Stimulated activated CD4-positive, alpha-beta T cell treated with anti-CD3 and anti-CD28 coated beads, Interleukin-1b, Interleukin-23, amount 100 ng/mL, for 48 hours (primary cell): ENCODE measurements at places on chromosomes 13 and 19.

DNA sequence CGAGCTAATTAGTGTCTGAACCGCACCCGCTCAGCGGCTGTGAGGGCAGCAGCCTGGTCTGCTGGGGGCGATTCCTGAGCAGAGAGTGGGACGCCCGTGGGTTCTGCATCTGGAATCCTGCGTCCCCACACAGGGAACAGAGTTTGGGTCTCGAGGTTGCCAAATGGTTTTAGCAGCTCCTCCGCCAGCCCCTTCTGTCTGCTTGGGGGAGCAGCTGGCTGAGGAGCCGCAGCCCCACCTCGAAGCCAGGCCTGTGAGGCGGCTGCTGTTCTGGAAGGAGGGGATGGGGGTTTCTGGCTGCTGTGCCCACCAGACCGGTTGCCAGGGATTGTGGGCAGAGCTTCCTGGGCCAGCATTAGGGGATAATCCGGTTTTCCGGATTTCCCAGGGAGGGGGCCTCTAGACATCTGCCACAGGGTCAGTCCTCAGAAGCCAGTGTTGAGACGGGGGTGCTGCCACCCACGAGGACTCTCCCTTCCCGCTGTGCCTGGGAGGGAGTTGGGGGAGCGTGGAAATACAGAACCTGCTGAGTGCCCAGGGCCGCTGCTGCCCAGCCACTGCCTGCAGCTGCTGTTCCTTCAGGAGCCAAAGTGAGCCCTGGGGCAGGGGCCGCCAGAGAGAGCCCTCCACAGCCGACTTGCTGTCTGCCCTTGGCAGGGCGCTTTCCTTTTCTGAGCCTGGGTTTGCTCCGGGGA, 2.0 kb downstream of the CDC34 start:
- DNase-seq, result no peak

GRCh38 chr19:6373813-6374108, 1.2 kb downstream of the ALKBH7 start:
- no peak for DNase-seq

GRCh38 chr19:37966662-37967231, 59.7 kb downstream of the SIPA1L3 start:
- DNase-seq, result no peak

- no peak for DNase-seq
Observed at GRCh38 chr19:55447421-55448174, 4.5 kb upstream of the SHISA7 start.

DNA sequence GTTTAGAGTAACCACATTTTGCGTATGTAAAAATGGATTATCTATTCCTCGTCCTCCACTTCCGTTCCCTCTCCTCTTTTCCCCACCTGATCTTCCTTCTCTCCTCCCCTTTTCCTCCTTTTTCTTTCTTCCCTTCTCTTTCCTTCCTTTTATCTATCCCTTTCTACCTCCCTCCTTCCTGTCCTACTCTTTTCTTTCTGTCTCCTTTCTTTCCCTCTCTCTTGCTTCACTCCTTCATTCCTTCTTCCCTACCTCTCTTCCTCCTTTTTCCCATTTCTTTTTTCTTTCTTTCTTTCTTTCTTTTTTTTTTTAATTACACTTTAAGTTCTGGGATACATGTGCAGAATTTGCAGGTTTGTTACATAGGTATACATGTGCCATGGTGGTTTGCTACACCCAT, 688.4 kb upstream of the GPC6 start:
- DNase-seq, result no peak

- DNase-seq, result no peak
Observed at GRCh38 chr13:98313922-98314292, 136.8 kb upstream of the RNF113B start.

DNA sequence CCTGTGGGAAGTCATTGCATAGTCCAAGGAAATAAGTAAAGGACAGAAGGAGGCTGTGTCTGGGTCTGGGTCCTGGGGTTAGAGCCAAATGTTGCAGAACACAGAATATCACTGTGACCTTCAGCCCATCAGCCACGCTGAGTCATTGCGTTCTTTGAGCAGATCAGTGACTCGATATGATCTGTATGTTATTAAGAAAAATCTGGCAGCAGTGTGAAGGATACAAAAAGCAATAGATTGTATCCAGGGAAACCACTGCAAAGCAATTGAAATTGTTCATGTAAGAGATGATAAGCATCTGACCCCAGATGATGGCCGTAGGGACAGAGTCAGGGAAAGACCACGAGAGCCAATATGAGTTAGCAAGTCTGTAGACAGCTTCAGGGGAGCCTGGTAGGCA, 1575.1 kb upstream of the SLC10A2 start:
- no peak for DNase-seq

DNA sequence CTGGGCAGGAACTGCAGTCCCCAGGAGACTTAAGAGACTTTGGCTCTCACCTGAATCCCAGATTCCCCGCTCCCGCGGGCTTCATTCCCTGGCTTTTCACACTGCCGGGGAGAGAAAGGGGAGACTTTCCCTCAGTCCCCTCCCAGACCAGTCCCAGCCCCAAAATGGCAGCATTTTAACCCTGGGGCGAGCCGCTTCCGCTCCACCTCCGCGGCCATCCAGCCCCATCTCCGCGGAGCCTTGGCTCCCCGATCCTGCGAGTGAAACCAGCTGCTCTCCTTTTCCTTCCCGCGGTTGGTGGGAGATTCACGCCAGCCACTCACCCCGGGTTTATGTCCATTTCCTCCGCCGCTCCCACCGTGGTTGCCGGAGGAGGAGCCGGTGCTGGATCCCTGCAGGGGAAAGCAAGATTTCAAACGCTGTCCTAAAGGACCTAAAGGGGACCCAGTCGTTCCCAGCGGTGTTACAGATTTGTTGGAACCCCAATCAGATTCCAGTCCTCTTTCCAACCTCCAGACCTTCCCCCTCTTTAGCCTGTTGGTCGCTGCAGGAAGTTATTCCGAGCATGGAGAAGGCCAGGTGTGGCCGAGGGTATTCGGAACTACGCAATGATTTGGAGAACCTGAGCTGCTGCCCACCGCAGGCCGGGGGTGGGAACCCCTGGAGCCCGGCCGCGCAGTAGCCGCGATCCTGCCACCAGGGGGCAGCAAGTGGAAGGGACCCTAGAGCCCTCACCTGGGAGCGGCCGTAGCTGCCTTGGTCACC, 3.4 kb downstream of the DMKN start:
- DNase-seq, result peak; percentile 65

DNA sequence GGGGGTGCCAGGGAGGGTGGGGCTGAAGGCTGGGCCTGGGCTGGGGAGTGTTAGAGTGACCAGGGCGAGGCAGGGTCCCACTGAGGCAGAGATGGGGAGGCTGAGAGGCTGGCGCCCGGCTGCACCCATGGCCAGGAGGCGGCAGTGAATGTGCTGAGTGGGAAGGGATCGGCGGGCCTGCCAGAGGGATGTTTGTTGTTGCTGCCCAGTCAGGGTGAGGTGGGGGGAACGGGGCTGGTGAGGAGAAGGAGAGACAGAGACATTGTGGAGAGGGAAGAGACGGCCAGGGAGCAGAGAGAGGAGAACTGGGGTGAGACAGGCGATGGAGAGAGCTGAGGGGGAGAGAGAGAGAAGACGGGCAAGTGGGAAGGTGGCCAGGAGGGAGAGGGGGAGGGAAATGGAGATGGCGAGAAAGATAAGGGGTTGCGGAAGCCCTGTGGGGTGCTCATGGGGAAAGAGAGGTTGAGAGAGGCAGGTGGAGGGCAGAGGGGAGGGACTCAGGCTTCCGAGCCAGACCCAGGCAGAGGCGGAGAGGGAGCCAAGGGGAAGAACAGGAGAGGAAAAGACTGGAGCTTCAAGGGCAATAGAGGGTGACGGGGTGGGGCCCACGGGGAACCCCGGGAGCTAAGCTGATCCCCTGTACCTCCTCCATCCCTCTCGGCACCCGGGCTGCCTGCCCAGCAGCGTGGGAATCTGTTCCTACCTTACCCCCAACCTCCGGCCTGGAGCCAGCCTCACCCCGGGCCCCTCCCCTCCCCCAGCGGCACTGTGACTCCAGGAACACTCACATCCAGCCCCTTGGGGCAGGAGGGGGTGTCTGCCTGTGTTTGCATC, 690 bp upstream of the B3GNT8 start:
- DNase-seq, result no peak

DNA sequence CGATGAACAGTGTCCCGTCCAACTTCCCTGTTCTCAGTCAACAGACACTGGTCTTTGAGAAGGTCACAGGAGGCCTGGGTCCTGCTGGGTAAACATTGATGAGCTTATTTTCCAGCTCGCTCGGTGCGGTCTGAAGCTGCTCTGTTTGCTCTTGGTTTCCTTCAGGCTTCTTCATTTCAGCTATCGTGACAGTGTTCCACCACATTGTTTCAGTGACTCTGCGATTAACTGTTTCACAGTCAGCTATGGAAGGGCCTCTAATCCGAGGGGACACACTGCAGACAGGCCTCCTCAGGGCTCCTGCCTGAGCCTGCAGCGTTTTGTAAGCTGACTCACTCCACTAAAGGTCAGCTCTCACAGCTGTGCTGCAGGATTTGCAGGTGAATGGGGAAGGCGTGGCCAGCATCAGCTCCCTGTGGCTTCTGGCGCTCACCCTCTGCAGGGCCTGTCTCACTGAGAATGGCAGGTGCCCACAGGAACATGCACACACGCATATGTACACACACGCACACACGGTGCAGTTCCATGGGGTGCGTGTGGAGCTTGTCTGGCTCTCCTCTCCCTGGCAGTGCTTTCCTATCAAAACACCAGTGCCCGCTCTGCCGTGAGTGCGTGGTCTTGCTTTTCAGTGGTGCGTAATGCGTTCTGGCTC, 62.9 kb upstream of the MCF2L start:
- DNase-seq, result no peak

- no peak for DNase-seq
Observed at GRCh38 chr13:41670873-41671443, 213.6 kb downstream of the RGCC start.

DNA sequence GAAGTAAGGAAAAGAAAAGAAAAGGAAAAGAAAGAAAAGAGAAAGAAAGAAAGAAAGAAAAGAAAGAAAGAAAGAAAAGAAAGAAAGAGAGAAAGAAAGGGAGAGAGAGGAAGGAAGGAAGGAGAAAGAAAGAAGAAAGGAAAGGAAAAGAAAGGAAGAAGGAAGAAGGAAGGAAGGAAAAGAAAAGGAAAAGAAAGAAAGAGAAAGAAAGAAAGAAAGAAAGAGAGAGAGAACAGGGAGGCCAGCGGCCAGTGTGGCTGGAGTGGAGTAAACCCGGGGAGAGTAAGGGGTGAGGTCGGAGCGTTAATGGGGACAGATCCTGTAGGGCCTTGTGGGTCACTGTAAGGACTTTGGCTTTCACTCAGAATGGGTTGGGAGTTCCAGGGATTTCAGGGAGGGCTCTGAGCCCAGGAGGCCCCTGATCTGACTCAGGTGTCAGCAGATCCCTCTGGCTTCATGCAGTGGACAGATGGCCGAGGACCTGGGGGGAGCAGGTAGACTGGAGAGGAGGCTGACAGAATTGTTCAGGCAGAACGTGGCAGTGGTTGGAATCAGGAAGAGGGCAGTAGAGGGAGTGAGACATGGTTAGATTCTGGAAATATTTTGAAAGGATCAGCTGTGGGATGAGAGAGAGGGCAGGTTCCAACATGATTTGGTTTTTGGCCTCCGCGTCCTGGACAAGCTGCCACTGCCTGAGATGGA, 19.8 kb upstream of the FXYD3 start:
- no peak for DNase-seq

- no peak for DNase-seq
Observed at GRCh38 chr19:30062065-30062906, 120.2 kb downstream of the URI1 start.

- no peak for DNase-seq
Observed at GRCh38 chr13:25762795-25763377, 288.9 kb downstream of the SHISA2 start.

GRCh38 chr13:58594747-58595600, 963.4 kb downstream of the PCDH17 start:
- no peak for DNase-seq

- DNase-seq, result no peak
Observed at GRCh38 chr19:27974082-27974513, 1238.9 kb downstream of the UQCRFS1 start.

DNA sequence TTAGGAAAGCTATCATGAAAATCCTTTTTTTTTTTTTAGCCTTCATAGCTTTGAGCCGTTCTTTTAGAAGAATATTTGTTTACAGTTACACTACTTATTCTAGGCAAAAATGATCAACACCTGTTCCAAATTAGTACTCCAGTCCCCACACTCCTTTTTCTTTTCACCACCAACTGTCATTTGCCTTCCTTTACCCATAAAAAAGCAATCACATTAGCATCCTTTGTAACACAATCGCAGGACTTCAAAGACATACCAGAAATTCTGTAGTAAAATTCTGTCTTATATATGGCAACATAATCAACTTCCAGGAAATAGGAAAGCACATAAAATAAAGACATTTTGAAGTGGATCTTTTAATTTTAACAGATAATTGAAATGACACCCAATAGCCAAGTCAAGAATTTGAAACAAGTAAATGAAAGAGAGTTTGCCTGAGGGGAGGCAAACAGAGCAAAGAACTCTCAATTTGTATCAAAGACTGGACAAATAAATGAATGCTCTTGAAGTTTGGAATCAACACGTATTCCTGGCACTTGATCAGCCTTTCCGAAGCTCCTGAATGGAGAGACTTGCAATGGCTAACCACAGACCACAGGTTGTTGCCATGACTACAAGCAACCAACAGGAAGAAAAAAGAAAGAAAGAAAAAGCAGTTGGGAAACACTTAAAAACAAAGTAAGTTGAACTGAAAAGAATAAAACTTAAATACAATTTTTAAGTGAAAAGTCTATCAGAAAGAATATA, 206.8 kb downstream of the PCDH9 start:
- no peak for DNase-seq

GRCh38 chr13:35720690-35721554, 244.4 kb upstream of the MAB21L1 start:
- peak; percentile 31 for DNase-seq

DNA sequence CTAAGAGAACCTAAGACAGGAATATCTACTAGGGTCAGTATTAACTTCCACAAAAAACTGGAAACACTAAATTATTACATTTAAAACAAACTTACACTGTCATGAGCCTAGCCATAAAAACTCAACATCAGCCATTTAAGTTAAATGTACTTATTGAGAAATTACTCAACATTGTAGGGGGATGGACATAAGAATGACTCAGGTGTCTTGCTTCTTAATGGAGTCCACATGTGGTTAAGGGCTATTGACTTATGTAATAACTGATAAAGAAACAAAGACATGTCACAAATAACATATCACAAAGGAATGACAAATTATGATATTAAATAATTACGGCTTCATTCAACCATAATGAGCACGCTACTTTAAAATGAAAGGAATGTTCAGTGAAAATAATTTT, 36.2 kb downstream of the CLDN10 start:
- DNase-seq, result no peak

DNA sequence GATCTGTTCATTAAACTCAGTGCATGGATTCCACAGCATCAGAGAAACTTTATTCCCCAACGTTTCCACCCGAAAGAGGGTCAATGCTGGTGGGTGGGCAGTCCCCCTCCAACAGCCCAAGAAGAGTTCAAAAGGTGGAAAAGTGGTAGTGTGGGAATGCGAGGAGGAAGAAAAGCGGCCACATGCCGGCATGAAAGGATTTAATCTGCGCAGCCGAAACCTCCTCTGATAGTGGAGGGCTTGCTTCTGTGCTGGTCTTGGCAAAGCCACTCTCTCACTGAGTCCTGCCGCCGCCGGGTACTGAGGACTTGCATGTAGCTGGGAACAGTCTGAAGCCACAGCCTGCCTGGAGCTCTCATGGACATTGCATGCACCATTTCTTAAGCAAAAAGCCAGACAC, 136.2 kb upstream of the ZNF536 start:
- DNase-seq, result no peak

GRCh38 chr19:29259153-29259552, 46.2 kb upstream of the UQCRFS1 start:
- no peak for DNase-seq
